Skin of body (tissue), 3 donors: ENCODE measurements at places on chromosomes 13 and 19. TPM values are rescaled to one million over a fixed set of nuclear protein-coding genes. Genes with fewer than 3 reads are reported as not detected.

Gene SPACA4
- total RNA-seq, result 0.20 TPM

DNA sequence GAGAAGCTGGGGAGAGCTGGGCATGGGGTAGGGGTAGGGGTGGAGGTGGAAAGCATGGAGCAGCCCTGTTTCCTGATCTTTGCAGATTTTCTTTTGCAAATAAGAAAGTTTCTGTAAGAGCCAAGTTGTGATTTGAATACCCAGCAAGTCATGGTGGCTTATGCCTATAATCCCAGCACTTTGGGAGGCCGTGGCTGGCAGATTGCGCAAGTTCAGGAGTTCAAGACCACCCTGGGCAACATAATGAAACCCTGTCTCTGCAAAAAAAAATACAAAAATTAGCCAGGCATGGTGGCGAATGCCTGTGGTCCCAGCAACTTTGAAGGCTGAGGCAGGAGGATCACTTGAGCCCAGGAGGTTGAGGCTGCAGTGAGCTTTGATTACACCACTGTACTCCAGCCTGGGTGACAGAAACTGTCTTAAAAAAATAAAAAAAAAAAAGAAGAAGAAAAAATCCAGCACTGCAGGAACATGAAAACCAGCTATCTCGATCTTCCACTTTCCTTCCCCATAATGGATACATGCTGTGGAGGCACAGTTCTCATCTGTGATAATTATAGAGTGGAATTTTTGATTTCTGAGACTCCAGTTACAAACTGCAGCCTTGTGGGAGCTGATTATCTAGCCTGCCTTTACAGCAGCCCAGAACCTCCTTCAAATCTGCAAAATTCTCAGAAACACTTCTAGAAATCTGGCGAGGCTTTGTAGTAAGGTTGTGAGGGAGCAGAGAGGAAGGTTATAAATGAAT is 12.1 kb upstream of the TEX26 start:
- no peak for DNase-seq

DNA sequence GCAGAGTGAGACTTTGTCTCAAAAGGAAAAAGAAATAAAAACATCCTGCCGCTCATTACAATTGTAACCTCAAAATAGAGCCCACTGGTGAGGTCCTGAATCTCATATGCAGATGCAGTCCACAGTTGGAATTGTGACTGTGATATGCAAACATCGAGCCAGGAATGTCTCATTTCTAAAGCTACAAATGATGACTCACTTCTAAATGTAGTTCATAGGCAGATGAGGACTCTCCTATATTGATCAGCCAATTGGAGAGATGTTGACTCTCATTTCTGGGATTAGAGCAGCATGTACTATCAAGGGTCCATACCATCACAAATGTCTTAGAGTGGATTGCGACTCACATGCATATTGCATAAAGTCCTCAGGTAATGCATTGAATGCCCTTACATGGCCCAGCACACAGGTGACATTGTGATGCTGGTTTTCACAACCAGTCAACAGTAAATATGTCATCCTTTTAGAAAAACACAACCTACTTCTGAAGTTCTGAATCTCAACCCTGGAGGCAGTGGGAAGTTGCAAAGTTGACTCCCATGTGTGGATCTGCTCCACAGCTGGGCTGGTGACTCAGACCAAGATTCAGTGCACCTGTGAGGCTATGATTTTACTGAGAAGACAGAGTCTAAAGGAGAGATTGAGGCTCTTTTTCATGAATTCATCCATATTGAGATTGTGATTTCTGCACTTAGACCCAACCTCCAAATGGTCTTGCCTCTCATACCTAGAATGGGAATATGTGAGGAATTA is 16.9 kb upstream of the ZNF254 start:
- DNase-seq, result no peak

DNA sequence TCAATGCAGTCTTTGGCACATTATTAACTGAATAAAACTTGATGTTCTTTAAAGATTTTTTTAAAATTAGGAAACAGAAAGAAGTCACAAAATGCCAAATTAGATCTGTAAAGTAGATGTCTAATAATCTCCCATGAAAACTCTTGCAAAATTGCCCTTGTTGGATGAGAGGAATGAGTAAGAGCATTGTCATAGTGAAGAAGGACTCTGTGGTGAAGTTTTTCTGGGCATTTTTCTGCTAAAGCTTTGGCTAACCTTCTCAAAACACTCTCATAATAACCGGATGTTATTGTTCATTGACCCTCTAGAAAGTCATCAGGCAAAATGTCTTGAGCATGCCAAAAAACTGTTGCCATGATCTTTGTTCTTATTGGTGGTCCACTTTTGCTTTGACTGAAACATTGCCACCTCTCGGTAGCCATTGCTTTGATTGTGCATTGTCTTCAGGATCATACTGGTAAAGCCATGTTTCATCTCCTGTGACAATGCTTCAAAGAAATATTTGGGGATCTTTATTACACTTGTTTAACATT is 549.3 kb downstream of the LIG4 start:
- no peak for DNase-seq

DNA sequence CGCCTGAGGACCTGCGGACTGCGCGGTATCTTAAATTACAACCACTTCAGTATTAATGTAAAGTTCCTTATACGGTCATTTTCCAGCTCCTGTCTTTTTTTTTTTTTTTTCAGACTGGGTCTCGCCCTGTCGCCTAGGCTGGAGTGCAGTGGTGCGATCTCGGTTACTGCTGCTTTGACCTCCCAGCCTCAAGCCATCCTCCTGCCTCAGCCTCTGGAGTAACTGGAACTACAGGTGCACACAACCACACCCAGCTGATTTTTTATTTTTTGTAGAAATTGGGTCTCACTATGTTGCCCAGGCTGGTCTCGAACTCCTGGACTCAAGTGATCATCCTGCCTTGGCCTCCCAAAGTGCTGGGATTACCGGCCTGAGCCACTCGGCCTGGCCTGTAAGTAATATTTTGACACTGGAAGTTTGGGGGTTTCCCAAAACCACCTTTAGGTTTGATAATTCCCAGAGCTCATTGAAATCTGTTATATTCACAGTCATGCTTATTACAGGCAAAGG is 406 bp upstream of the EID2B start:
- no peak for DNase-seq
